ENCODE measurements at places on chromosomes 6 and 20.

GRCh38 chr6:168192195-168192900 is 113.3 kb upstream of the FRMD1 start:
- no peak for DNase-seq

GRCh38 chr6:108518714-108519576 is 41.8 kb upstream of the FOXO3 start:
- DNase-seq = no peak

GRCh38 chr6:112443179-112444065 is 96.3 kb downstream of the RFPL4B start:
- no peak for DNase-seq

DNA sequence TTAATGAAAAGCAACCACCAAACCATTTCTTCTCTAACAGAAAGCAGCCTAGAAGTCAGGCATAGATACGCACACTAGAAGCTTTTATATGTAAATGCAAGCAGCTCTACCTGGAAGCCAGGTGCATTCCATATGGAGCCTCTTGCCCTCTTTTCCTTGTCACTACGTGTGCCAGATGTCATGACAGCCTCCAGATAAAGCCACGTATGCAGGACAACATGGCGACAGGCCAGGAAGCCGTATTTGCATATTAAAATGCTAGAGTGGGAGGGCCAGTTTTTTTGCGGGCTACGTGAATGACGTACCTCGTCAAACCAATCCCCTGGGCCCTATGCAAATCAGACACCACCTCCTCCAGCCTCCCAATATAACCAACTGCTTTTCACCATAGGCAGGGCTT is 308.1 kb upstream of the SPTLC3 start:
- no peak for DNase-seq

DNA sequence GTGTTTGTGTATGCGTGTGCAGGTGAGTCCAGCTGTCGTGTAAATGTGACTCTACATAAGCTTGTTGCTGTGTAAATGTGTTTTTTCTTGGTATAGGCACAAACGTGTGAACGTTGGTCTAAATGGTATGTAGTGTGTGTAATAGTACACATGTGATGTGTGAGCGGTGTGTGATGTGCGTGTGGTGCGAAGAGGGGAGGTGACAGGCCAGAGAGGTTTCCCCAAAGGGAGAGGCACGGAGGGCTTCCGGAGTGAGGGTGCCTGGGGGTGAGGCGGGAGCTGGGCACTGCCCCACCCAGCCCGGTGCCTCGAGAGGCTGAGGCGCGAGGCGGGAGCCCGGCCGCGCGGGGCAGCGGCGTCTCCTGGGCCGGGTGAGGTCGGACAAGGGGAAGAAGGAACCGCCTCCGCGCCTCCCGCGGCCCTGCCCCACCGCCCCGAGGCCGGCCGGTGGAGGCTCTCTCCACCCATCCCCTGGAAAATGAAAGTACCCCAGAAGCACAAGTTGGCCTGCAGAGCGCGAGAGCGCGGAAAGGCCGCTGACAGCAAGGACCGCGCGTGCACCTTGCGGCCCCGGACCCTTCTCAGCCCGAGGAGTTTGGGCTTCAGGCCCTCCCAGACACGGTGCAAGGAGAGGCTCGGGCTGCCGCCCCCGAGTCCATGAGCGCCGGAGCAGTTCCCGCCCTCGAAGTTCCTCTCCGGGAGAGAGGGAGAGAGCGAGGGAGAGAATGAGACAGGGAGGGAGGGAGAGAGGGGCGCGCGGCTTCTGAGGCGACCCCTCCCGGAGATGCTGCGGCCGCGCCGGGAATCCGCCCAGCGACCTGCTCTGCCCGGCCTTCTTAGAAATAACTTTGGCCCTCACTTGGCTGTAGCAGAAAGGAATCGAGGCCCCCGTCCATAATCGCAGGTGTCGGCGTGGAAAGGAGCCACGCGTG is 43.2 kb upstream of the OSTM1 start:
- no peak for DNase-seq

DNA sequence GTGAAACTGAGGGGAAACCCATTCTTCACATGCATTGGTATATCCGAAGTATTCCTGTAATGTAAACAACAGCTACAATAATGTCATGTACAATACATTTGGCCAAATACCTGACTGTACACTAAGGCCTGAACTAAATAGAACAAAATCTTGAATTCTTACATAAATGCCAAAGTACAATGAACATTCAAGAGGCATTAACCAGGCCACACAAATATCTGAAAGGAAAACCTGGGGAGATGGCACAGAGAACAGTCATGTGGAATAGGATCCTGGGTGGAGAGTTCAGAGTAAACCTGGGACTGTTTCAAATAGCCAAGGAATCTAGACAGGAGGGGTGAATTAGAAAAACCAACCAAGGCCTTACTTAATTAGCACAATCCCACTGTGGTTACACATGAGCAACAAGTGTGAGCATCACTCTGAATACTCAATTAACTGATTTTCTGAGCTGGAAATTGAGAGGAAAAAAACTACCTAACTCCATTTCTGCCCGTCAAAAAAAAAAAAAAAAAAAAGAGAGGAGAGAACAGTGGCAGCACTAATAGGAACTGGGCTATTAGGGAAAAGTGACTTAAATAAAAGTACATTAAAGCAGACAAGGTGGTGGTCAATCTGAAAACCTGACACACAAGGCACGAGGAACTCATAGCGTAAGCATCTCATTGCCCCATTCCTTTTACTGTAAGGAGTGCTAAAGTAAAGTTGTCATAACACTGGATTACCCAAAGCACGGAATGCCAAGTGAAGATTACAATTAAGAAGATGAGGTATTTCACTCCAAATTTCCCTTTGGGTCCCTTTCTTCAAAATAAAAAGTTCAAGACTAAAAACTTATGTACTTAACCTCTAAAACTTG is 10.9 kb downstream of the SNX5 start:
- DNase-seq = no peak

GRCh38 chr6:75430631-75431325 is 62.8 kb downstream of the FILIP1 start:
- DNase-seq = no peak

GRCh38 chr6:132369526-132369925 is 31.7 kb downstream of the MOXD1 start:
- no peak for DNase-seq

All from C1 segment of cervical spinal cord (tissue), 14 donors.